Stimulated activated CD8-positive, alpha-beta memory T cell treated with anti-CD3 and anti-CD28 coated beads, Interleukin-2, amount 100 ng/mL, for 48 hours (primary cell): ENCODE measurements at places on chromosomes 4 and X.

GRCh38 chr4:8123389-8123788 is 35.2 kb downstream of the ABLIM2 start:
- DNase-seq, result no peak

- DNase-seq, result no peak
These were observed 167.6 kb upstream of the ARSJ start for GRCh38 chr4:114146947-114147618.

DNA sequence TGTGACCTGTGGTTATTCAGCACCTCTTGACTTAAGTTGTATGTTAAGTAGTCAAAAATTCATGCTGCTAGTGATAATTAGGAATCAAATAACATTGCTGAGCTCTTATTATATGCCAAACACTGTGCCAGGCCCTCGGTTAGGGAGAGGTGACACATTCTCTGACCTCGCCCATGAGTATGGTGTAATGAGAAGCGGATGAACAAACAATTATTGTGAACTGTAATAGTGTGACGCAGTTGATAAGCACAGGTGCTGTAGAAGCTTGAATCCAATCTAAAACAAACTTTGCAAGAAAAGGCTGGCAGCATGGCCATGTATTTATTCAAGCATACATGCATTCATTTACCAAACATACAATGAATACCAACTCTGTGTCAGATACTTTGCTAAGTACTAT is 303.5 kb upstream of the HS3ST1 start:
- no peak for DNase-seq

GRCh38 chr4:65968831-65969558 is 298.7 kb upstream of the EPHA5 start:
- no peak for DNase-seq
